Effector memory CD8-positive, alpha-beta T cell (primary cell): ENCODE measurements at places on chromosomes 16 and 17.

- DNase-seq = no peak
These were observed 71.6 kb downstream of the RAI1 start for GRCh38 chr17:17752821-17753321.

DNA sequence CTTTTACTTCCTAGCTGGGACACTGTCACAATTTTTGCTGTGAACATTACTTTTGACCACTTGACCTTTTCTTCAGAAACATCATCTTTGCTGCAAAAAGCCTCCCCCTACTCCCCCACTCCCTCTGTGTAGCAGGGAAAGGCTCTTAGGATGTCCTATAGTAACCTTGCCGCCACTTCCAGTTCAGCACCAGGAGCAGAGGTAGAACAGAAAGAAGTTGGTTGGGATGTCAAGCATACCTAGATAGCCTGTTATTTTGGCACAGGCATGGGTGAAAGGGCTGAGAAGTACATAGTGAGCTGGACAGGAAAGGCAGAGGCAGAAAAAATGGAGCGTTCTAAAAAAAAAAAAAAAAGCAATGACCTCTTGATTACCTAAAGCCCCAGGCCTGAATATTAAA lies 31.3 kb downstream of the SMIM36 start:
- no peak for DNase-seq

DNA sequence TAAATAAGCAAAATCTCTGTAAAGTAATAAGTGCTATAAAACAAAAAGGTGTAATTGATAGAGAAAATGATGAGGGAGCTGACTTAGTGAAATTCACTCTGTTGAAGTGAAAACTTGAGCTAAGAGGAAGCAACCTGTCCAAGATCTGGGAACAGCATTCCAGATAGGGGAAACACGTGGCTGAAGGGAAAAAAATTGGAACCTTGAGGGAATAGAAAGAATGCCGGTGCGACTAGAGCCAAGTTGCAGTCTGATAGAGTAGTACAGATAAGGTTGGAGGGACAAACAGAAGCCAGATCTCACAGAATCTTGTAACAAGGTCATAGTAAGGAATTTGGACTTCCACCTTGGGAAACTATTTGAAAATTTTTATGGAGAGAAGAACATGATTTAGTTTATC lies 623 bp upstream of the DDX52 start:
- DNase-seq = no peak

DNA sequence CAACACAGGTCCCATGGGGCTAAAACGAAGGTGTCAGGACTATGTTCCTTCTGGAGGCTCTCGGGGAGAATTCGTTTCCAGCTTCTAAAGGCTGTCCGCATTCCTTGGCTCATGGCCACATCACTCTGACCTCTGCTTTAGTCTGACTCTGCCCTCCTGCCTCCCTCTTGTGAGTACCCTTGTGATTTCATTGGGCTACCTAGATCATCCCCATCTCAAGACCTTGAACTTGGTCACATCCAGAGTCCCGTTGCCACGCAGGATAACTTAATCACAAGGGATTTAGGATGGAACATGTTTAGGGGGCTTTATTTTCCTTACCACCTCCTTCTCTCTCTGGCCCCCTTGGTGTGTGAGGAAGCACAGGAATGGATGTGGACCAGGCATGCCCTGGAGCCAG lies 160.9 kb upstream of the PLCG2 start:
- no peak for DNase-seq

DNA sequence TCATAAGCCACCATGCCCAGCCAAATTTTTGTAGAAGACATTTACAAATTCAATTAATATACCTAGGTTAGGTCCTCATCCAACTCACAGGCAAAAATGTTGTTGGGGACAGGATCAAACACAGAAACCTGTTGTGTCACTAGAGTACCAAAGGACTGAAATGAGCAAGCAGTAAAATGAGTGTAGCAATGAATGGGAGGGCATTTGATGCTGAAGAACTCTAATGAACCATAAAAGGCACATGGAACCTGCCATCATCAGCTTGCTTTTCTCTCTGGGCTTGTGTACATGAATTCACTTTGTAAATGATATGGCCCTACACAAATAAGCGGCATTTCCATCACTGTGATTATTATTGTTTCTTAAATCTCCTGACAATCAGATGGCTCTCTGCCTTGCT lies 17.8 kb downstream of the USP31 start:
- DNase-seq = no peak

- DNase-seq = no peak
These were observed 3.0 kb downstream of the SOX15 start for GRCh38 chr17:7586673-7587419.

- no peak for DNase-seq
These were observed 55.2 kb downstream of the CMIP start for GRCh38 chr16:81499576-81500380.

DNA sequence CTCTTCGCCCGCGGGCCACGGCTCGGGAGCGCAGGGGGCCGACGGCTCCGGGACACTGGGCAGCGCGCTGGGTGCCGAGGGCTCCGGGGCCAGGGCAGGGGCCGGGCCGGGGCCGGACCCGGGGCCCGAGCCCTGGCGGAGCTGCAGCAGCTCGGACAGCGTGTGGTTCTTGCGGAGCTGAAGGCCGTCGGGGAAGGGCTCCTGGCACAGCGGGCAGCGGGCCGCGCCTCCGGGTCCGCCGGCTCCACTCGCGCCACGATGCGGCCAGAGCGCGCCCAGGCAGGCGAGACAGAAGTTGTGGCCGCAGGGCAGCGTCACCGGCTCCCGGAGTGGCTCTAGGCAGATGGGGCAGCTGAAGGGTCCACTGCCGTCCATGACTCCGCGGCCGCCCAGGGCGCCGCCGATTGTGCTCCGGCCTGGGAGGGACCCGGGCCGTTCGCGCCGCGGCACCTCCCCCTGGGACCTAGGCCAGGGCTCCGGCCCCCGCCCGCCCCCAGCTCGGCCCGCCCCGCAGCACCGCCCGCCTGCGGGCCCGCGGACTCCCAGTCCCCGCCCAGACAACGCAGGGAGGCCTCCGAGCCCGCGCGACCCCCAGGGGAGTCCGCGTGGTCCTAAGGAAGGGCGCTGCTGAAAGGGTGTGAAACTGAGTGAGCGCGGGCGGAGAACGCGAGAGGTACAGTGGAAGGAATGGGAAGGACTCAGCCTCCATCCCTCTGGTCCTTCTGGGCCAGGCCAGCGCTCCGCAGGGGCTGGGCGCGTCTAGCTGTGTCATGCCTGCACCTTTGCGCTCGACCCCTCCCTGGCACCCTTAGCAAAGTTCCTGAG lies at the start of gene TRIM47:
Gene TRIM47, minus strand, starts transcription at position 408 of the 825 bp plus-strand sequence. Its CDS starts 33 bp downstream, at position 375.
- DNase-seq = no peak

DNA sequence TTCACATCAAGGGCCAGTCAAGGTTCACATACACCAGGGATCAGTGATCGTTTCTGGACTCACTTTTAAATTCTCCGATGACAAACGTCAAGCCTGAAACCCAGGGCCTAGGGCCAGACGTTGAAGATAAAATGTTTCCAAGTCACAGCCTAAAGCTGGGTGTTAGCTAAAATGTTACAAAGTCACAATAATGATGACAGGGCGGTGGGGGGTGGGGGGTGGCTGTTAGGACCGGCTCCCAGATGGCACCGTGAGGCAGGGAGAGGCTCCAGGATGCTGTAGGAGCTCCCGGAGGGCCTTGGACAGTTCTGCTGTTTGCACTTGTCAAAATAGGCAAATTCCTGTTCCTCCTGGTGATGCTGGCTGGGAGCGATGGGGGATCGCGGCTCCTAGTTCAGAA lies 16.4 kb upstream of the RPL13 start:
- no peak for DNase-seq

- DNase-seq = no peak
These were observed 43.7 kb downstream of the CMTM4 start for GRCh38 chr16:66652661-66653360.

DNA sequence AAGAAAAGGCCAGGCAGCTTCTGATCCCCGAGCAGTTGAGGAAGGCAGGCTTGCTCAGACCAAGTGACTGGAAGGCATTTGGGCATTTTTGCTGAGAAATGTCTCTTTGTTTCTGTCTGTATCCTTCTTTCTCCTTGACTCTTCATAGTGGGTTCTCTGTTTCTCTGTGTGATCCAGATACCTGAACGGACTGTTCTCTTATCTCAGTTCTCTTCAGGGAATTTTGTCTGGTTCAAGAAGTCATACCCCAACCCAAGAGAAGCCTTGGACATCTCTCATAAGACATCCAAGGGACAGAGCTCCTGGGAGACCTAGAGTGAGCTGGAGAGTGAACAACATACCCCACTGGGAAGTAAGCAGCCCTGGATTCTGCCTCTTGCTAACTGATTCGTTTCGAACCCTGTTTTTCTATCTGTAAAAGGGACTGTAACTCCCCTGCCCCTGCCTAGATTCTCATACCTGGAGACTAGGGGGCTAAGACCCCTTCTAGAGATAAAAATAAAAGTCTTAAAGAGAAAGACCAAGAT lies 541 bp downstream of the CCL3 start:
- no peak for DNase-seq

DNA sequence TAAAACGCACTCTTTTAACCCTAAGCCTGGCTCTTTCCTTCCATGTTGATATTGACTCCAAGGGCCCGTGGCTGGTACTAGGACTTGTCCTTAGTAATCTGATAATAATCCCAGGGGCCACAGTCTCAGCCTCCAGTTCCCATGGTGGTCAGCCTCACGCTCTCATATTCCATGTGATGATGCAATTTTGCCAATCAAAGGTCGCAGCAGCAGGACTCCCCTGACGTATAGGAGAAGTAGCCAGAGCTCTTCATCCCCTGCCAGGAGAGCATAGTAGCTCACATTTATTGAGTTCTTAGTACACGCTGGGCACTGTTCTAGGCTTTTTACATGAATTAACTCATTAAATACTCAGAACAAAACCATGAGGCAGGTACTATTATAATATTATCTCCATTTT lies 42.4 kb downstream of the CD300LF start:
- DNase-seq = no peak

DNA sequence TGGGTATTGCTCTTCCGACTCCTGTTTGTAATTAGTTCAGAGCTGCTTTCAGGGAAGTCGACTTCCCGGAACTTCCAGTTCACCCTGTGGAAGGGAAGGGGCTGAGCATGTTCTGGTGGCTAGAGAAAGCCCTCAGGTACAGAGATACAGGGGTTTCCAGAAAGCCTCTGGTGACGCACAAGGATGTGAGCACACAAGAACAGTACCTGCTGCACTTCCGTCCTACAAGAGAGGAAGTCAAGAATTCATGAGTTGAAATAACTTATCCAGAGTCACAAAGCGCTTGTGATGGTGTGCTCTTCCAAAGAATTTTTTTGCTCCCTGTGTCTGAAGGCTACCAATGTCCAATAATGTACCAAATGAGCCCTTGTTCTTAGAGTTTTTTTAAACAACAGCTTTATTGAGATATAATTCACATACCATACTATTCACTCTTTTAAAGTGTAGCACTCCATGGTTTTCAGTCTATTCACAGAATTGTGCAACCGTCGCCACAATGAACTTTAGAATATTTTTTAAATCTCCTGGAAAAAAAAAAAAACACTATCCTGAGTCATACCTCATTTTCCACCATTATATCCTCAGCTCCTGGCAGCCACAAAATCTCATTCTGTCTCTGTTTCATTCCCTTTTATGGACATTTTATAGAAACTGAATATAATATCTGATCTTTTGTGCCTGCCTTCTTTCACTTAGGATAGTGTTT lies 327.6 kb downstream of the CDH13 start:
- no peak for DNase-seq

- no peak for DNase-seq
These were observed 4.6 kb downstream of the KIFC3 start for GRCh38 chr16:57797526-57798266.
